EL (cell line): ENCODE measurements at places on chromosomes 1 and 21.

DNA sequence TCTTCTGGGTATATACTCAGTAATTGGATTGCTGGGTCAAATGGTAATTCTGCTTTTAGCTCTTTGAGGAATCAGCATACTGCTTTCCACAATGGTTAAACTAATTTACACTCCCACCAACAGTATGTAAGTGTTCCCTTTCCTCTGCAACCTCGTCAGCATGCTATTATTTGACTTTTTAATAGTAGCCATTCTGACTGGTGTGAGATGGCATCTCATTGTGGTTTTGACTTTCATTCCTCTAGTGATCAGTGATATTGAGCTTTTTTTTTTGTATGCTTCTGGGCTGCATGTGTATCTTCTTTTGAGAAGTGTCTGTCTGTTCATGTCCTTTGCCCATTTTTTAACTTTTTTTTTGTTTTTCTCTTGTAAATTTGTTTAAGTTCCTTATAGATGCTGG, 279.4 kb downstream of the PTGER3 start:
- peak; percentile 66 for DNase-seq

DNA sequence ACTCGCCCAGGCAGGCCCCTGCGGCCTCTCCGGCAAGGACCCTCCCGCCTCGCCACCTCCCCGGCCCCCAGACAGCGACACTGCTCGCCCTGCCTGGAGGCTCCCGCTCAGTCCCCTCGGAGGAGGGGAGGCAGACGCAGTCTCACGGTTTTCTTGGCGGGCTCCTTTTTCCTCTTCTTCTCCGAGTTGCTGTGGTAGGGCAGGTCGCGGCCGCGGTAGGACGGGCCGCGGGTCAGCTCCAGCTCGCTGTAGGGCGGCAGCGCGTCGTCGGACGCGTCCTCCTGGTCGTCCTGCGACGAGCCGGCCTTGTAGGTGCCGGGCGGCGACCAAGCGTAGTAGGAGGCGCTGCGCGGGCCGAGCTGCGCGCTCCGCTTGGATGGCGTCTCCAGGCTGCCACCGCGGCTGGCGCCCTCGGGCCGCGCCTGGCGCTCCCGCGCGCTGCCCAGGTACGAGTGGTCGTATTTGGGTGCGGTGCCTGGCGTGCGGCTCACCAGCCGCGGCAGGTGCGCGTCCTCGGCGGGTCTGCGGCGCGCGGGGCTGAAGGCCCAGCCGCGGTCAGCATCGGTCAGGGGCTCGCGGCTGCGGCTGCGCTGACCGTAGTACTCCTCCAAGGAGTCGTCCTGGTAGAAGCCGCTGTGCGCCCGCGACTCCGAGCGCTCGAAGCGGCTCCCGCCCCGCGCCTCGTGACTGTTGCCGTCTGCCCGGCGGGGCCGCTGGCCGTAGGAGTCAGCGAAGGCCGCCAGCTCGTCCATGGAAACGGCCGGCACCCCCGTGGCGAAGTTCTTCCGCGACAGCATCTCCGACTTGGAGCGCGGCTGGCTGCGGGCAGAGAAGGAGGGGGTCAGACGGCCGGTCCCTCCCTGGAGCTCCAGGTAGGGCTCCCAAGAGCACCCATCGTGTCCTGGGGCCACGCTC, 44.8 kb upstream of the TADA1 start:
- DNase-seq, result no peak

- DNase-seq, result no peak
Observed at GRCh38 chr21:37815893-37816292, 100.4 kb downstream of the KCNJ6 start.

DNA sequence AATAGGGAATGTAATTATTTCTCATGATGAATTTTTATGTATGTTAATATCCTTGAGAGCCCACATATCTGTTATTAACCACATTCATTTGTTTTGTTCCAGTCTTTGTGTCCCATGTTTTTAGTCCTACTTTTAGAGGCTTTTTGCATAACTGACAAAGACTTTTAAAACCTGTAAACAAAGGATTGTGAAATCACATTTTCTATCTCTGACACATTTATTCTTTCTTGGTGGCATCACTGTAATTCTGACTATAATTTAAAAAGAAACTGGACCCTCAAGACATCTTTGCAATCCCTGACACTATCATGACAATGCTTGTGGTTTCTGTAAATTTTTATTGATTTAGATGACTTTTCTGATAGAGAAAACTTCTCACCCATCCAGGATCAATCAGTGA, 313.1 kb downstream of the SIPA1L2 start:
- DNase-seq, result peak; percentile 34

GRCh38 chr1:14698314-14698713, 99.8 kb downstream of the KAZN start:
- DNase-seq, result no peak

DNA sequence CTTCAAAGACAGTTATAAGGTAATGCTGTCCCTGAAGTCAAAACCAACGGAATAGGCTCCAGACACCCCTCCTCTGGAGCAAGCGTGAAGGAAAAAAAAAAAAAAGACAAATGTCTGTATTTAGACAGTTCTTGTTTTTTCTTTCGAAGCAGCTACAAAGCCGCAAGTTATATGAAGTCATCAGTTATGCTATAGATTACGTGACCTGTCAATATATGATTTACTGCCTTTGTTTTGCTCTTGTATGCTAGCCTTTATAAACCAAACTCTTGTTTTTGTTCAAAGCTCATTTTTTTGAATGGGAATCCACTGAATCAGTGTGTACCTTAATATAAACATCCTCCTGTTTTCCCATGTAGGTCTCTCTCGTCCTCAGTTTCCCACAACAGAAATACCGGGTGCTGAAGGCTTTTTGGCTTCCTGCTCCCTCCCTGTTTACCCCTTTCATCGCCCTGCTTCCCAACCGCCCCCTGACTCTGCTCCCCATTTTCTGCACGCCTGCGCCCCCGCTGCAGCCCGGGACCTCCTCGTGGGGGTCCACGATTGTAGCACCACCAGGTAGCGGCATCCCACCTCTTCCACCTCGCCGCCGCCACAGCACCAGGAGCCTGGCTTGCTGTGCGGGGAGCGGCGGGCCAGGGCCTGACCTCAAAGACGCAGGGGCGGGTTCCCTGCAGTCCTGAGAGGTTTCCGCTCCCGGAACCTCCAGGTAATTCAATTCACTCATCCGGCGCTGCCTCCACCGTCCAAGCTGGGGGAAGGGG, 5.2 kb upstream of the ZNF678 start:
- no peak for DNase-seq

DNA sequence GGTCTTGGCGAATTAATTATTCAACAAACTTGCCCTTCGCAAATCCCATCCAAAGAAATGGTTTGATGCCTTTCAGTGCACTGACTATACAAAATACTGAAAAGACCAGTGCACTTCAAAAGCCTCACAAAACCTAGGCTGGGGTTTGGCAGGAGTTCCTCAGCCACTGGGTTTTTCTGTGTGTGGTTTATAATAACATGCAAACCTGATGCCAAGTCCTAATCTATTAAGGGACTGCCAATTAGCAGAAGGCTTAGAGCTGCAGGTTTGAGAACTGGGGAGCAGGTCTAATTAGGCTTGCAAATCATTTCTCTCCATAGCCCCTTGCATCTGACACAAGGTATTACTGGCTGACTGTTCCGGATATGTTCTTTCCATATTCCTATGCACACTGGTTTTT, 27.7 kb downstream of the PLPP3 start:
- no peak for DNase-seq
